ENCODE measurements at places on chromosomes 1 and 21.

DNA sequence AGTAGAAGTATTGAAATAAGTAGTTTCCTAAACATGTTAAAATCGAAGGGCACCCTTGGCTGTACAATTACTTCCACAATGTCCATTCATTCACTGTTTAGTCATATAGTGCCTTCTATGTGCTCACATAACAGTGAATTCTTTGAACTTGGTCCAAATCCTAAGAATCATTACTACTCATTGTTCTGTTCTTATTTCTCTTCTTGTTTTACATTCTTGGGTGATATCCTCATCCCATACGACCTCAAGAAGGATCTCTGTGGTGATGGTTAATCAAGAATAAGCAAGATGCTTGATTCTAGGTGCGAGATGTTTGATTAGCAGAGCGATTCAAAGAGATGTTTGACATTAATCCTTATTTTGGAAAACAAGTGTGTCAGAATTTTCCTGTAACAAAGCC, 667.4 kb upstream of the ZP4 start:
- no peak for DNase-seq

GRCh38 chr1:118828038-118828437, 160.1 kb downstream of the TBX15 start:
- no peak for DNase-seq

DNA sequence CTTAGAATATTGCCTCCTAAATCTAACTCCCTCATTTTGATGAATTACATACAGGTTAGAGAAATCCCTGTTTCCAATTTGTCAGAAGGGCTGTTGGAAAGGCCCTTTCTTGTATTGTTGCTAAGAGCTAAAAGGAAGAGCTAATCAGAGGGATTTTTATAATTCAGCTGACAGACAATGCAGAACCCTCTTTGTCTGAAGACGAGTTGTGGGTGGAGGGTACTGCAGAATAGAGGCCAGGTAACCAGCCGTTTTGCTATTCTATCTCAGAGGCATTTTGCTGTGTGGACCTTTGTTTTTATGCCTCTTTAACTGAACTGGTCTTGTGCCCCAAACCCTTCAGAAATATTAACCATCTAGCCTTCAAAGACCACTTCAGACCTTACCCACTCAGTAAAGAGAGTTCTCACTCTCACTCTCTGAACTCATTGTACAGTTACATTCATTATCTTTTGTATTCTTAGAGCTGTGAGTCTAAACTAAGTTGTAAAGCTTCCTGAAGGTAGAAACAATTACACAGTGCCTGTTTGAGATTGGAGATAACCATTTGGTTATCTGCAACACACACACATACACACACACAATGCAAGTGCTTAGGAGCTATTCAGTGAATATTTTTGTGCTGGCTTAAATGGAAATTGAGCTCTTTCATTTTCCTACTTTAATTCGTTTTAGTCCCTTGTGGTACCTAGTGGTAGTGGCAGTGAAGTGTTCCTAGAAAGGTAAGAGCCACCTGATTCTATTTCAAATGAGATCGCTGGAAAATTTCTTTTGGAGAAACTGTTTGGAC, 19.7 kb downstream of the KPNA6 start:
- DNase-seq = no peak

GRCh38 chr1:34975771-34976170, 9.4 kb downstream of the TMEM35B start:
- DNase-seq = no peak

- no peak for DNase-seq
Measured at GRCh38 chr1:7558921-7559869, 211.9 kb upstream of the VAMP3 start.

- DNase-seq = no peak
Measured at GRCh38 chr21:28230559-28230958, 762.1 kb downstream of the LTN1 start.

DNA sequence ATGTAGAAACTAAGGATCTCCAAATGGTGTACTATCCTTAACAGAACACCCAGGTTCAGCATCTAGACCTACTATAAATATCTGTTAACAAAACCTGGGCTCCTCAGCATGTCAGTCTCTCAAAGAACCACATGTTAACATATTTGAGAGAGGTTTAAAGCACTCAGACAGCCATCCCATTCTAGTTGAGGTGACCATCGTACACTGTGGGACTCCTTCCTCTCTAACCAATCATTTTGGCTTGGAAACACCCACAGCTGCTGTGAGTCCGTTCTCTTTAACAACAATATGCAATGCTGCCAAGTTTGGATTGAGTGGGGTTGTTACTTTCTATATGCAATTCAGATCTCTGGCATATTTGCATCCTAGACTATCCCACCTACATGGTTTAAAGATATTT, 105.8 kb downstream of the MRPL39 start:
- no peak for DNase-seq

DNA sequence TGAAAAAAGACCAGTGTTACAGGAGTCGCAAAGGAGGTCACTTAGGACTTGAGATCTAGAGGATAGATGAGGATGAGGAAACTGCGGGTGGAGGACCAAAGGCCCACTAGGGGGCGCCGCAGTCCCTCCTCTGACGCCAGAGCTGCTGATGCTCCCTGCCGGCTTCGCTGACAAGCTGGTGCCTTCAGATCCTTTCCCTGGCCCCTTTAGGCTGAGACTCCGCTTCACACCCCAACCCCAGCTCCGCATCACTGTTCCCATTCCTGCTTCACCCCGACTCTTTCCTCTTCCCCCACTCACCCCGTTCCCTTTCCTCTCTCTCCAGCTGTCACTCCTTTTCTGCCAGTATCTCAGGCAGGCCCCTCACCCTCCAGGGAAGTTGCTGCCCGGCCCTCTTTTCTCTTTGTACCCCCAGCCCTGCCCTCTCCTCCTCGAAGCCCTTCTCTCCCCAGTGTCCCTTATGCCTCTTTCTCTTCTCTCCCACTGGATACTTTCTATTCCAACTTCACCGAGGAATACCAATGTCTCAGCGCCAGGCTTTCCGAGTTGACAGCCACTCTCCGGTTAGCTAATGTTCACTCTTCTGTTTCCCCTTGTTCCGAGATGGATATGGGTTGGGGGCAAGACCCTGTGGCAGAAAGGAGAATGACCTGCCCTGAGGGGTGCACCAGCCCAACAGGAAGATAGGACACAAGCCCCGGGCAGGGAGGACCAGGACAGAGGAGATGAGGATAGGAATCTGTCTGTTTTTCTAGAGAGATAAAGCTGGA, 4.5 kb downstream of the KCNJ9 start:
- DNase-seq = peak; percentile 77

- DNase-seq = no peak
Measured at GRCh38 chr1:47859092-47859743, 138.0 kb downstream of the TRABD2B start.

- no peak for DNase-seq
Measured at GRCh38 chr1:166870584-166870983, 5.5 kb downstream of the TADA1 start.

DNA sequence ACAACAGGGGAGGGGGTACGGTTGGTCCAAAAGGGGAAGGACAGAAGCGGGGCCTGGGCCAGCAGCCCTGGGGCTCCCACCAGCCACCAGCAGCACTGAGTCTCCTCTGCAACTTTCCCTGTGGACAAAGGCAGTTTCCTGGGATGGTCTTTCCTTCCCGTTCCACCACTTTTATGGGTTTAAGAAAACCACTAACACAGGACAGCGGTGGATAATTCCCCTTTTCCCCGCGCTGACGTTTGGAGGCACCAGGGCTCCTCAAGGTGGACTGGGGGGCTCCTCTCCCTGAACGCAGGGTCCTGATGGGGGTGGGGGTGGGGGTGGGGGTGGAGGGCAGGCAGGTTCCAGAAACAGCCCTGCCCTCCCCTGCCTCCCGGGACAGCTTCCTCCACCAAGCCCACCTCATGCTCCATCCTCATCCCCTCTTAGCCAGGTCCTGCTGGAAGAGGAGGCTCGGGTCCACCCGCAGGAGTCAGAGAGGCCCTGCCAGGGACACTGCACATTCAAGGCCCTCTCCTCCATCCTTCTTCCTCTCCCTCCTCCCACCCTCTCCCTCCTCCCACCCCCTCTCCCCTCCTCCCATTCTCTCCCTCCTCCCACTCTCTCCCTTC, 4.8 kb upstream of the COL6A1 start:
- DNase-seq = no peak

- DNase-seq = peak; percentile 29
Measured at GRCh38 chr1:179066471-179066870, 15.4 kb upstream of the TOR3A start.

DNA sequence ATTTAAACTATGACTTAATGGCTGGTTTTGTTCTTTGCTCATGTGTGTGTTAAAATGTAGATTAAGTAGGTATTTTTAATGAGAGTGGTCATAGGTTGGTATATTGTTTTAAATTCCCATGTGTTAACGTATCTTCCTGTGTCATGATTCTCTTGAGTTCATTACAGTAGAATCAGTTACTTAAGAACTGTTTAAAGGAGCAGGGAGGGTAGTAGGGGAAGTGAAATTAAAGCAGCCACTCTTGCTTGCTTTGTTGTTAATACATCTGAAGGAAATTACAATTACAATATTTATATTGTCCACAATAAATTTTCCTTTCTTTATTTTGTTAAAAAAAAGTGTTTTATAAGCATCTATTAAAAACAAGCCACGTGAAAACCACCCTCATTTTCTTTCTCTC, 119.2 kb upstream of the KIAA1614 start:
- DNase-seq = no peak

DNA sequence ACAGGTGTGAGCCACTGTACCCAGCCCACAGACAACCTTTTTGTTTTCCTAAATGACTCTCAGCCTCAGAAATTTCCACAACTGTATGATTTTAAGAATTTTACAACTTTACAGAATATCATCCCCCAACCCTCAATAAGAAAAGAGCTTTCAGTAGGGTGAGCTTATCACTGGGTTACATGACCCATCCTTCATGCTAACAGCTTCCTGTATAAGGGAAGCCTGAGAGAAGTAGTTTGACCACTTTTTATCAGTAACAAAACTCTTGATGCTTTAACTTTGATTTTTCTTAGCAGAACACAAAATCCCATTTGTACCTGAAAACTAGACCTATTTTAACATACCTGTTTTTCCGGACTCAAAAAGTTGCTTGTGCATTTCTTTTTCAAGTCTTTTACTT, 9.7 kb upstream of the MYBPHL start:
- DNase-seq = no peak

GRCh38 chr1:29081201-29081600, 42.5 kb downstream of the TMEM200B start:
- no peak for DNase-seq

DNA sequence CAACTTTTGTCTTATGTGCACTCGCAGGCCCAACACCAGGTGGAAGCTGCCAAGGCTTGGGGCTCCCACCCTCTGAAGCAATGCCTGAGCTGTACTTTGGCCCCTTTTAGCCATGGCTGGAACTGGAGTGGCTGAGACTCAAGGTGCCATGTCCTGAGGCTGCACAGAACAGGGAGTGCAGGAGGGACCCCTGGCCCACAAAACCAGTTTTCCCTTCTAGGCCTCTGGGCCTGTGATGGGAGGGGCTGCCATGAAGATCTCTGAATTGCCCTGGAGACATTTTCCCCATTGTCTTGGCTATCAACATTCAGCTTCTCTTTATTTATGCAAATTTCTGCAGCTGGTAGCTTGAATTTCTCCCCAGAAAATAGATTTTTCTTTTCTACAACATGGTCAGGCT, 57.6 kb downstream of the ROR1 start:
- no peak for DNase-seq

DNA sequence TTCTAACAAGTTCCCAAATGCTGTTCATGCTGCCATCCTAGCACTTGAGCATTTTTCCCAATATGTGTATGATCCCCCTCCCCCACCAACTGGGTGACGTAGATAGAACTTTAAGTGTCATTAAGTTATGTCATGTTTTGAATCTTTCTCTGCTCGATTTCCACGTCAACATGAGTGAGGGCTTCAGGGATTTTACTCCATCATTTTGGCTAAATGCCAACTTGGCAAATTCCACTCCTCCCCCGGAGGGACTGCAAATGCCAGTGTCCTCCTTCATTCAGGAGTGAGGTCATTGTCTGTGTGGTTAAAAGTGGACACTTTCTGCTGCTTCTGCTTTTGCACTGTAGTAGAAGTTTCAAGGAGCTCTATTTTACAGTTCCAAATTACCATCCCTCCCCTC, 201.7 kb downstream of the FGGY start:
- DNase-seq = no peak

DNA sequence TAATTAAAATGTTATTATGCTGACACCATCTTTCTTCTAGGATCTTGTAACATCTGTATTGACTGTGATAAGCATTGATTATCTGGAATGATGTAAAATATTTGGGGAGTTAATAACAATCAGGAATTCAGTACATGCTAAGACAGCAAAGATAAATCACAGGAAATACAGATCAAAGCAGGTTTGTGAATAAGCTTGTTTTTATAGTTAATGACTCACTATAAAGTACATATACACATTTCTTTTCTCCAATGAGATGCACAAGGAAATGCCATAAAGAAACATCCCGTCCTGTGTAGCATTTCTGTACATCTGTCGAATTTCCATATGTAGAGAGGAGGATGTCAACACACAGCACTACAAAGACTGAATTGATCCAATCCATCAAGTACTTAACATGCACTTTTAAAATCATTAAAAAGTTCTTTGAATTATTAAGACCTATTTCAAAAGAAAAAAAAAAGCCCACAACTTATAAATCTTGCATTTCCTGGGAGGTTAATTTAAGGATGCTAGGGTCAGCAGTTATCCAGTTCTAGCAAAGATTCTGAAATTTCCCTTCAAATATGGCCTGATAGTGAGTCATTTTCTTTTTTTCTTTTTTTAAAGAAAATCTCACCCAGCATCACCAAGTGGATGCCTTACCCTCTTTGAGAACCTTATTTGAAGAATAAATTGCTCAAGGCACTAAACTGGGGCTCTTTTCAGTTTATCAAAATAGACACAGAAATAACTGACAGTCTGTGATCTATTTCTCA, 243.2 kb upstream of the NR5A2 start:
- DNase-seq = no peak

DNA sequence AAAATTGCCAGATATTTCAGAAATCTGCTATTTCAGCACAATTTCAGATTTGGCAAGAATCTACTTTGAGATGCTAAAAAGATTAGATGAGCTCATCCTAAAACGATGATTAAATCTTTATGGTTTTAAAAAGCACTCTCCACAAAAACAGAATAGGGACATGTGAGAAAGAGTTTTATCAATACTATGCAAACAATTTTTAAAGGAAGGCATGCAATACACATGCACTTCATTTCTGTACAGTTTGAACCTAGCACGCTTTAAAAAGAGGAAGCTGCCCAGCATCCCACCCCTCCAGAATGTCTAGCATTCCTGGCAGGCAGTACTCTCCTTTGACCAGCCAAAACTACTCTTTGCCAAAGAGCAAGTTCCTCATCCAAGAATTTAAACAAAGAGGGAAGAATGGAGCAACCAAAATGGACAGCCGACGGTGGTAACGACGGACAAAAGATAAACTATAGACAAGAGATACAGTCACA, 1.3 kb downstream of the ARHGAP29 start:
- DNase-seq = no peak

DNA sequence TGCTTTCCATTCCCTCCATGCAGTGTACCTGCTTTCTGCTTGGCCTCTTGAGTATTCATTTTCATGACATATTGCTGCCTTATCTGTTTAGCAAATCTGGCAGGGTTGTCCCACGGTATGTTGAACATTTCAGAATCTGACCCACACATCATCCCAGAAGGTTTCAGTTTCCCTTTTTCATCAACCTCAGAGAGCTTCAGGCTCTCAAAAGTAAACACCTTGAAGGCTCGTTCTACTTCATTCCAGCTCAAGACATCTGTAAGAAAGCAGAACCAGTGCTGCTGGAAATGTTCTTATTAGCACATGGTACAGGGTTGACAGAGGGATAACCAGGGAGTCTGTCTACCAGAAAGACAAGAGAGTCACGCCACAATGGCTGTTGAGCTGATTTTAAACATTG, 103.6 kb downstream of the SPAG17 start:
- no peak for DNase-seq
